ENCODE measurements at places on chromosomes 5 and 9. TPM values are rescaled to one million over a fixed set of nuclear protein-coding genes. Genes with fewer than 3 reads are reported as not detected.
A peak's percentile ranks its signal among the peaks of the same experiment; 100 is the strongest.

DNA sequence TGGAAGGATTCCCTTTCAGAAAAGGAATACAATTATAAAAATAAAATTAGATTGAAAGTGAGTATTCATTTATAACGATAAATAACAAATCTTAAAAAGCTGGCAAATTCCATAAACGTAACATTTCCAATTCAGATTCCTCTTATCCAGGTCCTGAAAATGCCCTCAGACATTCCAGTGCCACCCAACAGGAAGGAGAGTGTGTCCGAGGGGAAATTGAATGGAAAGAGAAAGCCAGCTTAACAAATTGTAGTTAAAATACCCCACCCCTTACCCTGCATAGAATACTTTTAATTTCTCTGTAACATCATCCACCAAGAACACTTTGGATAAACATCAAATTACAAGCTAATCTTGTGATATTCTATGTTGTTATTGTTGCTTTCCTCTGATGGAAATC is 72.0 kb downstream of the ARHGEF28 start:
- H3K4me1 ChIP-seq, result no peaks in the 10 kb centered on the region
- H3K36me3 ChIP-seq, result no peaks in the 10 kb centered on the region

- H3K27ac ChIP-seq, result no peak overlapping the region
- no peak overlapping the region for H3K4me3 ChIP-seq
- no peak for DNase-seq
- H3K27me3 ChIP-seq, result no peaks in the 10 kb centered on the region
These were observed 102.0 kb downstream of the ZNF462 start for GRCh38 chr9:106964822-106965525.

The AGXT2 gene
- not detected for total RNA-seq

The GRXCR2 gene
- not detected for total RNA-seq

GRCh38 chr9:129773262-129774048 is 20.6 kb upstream of the PTGES start:
- DNase-seq, result peak; percentile 31
- no peak overlapping the region for H3K4me3 ChIP-seq
- H3K27ac ChIP-seq, result no peak overlapping the region
- peaks cover 31% of the 10 kb centered on the region for H3K4me1 ChIP-seq

DNA sequence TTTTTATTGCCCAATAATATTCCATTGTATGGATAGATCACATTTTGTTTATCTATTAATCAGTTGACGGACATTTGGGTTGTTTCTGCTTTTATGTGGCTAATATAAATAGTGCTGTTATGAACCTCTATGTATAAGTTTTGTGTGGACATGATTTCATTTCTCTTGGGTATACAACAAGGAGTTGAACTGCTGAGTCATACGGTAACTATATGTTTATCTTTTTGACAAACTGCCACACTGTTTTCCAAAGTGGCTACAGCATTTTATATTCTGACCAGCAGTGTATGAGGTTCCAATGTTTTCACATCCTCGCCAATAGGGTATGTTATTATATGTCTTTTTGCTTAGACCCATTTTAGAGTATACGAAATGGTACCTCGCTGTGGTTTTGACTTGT is 264.3 kb downstream of the RFX3 start:
- H3K4me3 ChIP-seq, result no peak overlapping the region
- no peaks in the 10 kb centered on the region for H3K4me1 ChIP-seq
- no peak for DNase-seq
- H3K27me3 ChIP-seq, result no peaks in the 10 kb centered on the region
- H3K36me3 ChIP-seq, result no peaks in the 10 kb centered on the region

The F2RL1 gene
- 0.02 TPM for total RNA-seq

DNA sequence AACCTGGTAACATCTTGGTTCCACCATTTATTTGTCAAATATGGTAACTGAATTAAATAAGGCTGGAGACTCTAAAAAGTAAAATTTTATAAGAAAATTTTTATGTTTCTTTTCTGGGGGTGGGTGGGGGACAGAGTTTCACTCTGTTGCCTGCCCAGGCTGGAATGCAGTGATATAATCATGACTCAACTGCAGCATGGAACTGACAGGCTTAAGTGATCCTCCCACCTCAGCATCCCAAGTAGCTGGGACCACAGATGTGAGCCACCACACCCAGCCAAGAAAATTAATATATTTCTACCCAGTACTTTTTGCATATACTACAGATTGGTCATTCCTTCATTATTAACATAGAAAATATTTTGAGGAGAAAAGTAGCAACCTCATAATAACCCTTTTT is 216.9 kb downstream of the DEPDC1B start:
- no peak for DNase-seq
- H3K27ac ChIP-seq, result no peak overlapping the region
- no peaks in the 10 kb centered on the region for H3K4me1 ChIP-seq
- no peaks in the 10 kb centered on the region for H3K27me3 ChIP-seq
- H3K4me3 ChIP-seq, result no peak overlapping the region

DNA sequence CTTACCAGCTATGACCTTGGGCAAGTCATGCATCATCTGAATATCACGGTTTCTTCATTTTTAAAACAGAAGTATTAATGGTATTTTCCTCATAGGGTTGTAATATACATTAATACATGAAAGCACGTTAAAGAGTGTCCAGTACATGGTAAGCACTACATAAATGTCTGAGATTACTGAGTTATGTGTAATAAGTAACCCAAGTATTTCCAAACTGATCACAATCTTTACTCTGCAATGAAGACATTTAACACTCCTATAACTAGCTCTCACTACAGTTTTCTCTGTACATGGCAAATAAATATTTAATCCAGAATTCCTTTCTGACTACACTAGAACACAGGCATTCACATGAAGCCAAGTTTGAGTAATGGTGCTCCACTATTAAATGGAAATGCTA is 4.0 kb downstream of the GLDC start:
- no peak for DNase-seq
- H3K36me3 ChIP-seq, result no peaks in the 10 kb centered on the region
- no peak overlapping the region for H3K27ac ChIP-seq
- no peaks in the 10 kb centered on the region for H3K27me3 ChIP-seq

- H3K36me3 ChIP-seq, result peaks cover 11% of the 10 kb centered on the region
- H3K27me3 ChIP-seq, result no peaks in the 10 kb centered on the region
- no peak overlapping the region for H3K4me3 ChIP-seq
- no peak for DNase-seq
- H3K4me1 ChIP-seq, result no peaks in the 10 kb centered on the region
- no peak overlapping the region for H3K27ac ChIP-seq
These were observed 17.0 kb downstream of the ACO1 start for GRCh38 chr9:32401488-32401887.

DNA sequence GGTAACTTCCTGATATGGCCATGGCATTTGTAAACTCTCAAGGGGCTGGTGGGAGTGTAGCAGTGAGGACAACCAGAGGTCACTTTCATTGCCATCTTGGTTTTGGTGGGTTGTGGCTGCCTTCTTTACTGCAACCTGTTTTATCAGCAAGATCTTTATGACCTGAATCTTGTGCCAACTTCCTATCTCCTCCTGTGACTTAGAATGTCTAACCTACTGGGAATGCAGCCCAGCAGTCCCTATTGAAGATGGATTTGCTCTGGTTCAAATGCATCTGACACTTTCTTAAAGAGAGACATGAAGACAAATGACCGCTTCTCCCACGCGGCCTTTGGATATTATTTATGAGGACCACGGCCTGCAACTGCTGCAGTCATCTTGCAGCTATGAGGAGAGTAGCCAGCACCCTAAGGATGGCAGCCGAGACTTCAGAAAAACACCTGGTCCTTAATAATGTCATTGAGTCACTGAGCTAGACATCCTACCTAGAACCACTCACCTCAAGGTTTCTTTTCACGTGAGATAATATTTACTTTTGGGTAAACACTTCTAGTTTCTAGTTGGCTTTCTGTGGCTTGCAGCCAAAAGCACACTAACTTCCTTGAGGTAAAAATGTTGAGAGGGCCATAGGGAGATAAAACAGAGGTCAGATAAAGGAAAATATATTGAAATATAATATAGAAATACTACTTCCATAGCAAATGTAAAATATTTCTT is 28.2 kb downstream of the CETN3 start:
- H3K27ac ChIP-seq, result no peak overlapping the region
- DNase-seq, result no peak
- no peaks in the 10 kb centered on the region for H3K27me3 ChIP-seq
- H3K36me3 ChIP-seq, result no peaks in the 10 kb centered on the region

DNA sequence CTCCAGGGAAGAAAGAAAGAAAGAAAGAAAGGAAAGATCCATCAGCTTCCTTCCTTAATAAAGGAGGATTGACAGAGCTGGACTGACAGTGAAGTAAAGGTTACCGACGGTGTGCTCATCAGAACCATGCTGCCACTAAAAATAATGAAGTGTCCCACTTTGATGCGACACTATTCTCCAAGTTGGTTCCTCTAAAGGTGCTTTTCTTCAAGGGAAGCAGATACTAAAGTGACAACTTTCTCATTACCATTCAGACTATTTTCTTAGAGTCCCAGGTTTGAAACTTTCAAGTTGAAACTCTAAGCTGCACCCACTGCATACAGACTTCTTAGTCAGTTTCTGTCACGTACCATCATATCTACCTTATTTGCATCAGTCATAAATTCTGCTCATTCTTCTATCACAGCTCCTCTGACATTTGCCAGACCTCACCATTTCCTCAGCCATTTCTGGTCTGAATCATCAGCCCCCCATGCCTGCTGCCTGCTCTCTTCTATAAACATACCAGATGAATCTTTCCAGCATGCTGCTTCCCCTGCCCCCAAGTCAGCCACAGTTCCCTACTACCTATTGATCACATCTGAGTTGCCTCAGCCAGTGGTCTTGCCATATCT is 177.6 kb downstream of the DEPDC1B start:
- no peak overlapping the region for H3K27ac ChIP-seq
- DNase-seq, result no peak
- no peak overlapping the region for H3K4me3 ChIP-seq
- H3K36me3 ChIP-seq, result no peaks in the 10 kb centered on the region

The AKNA gene
- 2.0 TPM for total RNA-seq

GRCh38 chr9:92359394-92359995 is 33.7 kb downstream of the CENPP start:
- H3K27ac ChIP-seq, result no peak overlapping the region
- peaks cover 12% of the 10 kb centered on the region for H3K36me3 ChIP-seq
- no peaks in the 10 kb centered on the region for H3K27me3 ChIP-seq
- DNase-seq, result no peak
- no peak overlapping the region for H3K4me3 ChIP-seq

The DDX4 gene
- total RNA-seq, result not detected

DNA sequence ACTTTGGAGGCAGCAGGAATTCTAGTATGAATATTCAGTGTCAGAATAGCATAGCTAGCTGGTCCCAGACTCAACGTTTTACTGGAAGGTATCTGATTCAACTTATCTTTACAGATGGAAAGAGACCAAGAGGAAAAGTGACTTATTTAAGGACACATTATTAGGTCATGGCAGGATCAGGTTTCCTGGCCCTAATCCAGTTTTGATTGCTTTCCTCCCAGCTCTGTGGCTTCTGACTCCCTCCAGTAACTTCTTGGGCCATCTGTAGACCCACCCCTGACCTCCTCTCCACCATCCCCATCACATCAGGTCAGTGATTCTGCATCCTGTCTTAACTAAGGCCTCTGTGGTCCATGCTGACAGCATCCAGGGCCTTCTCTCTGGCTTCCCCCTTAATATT is 38.4 kb downstream of the SH3TC2 start:
- H3K4me1 ChIP-seq, result peaks cover 11% of the 10 kb centered on the region
- H3K4me3 ChIP-seq, result no peak overlapping the region
- H3K27me3 ChIP-seq, result no peaks in the 10 kb centered on the region
- peak; percentile 66 for DNase-seq

- H3K27me3 ChIP-seq, result no peaks in the 10 kb centered on the region
- DNase-seq, result no peak
- H3K4me1 ChIP-seq, result no peaks in the 10 kb centered on the region
- no peak overlapping the region for H3K4me3 ChIP-seq
These were observed 20.0 kb upstream of the PDCL start for GRCh38 chr9:122848256-122848943.

DNA sequence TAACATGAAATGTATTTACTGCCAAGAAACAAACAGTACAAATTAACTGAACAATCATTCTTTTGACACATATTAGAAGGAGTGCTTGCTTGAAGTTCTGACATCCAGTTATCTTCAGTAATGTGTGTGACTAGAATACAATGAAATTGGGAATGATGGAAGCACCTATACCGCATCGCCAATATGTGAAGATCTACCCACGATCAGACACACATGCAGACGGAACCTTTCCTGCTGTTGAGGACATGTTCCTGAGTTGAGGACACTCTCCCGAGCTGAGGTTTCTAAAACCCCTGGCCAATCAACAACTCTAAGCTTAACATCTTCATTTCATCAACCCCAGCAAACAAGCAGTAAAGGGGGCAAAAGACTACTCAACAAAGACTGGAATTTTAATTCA is at the start of gene OR13C3:
TSS of gene OR13C3 (minus strand) at position 101 of the 400 bp plus-strand sequence. CDS start 133 bp downstream, outside the sequence.
- H3K27me3 ChIP-seq, result no peaks in the 10 kb centered on the region
- no peak within 1 kb of the TSS for H3K4me3 ChIP-seq
- peaks cover 3% of the 10 kb centered on the region for H3K36me3 ChIP-seq

The GRM6 gene
- not detected for total RNA-seq

Measured in SJCRH30 (cell line).